ENCODE measurements at places on chromosomes 3 and 15.

DNA sequence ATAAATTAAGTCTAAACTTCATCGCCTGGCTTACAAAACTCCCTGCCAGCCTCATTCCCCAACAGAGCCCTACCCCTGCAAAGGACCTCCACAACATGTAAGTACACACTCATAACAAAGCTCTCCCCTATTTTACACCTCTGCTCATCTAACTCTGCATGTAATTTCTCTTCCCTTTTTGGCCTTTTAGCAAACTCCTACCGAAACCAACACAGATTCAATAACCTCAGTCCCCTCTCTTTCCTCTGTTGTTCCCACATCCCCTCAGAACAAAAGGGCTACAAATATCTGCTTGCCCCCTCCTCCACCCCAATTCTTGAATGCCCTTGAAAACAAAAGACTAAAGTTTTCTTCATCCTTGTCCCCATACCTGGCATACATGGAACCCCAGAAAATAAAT is 662 bp downstream of the UBL7 start:
- H3K27ac ChIP-seq: peak overlapping the region; percentile 79
- peaks cover 7% of the 10 kb centered on the region for H3K36me3 ChIP-seq
- peak; percentile 80 for DNase-seq

GRCh38 chr3:15528854-15529537 is 7.5 kb upstream of the COLQ start:
- no peak overlapping the region for H3K4me3 ChIP-seq
- no peak overlapping the region for H3K27ac ChIP-seq
- H3K36me3 ChIP-seq: no peaks in the 10 kb centered on the region
- H3K4me1 ChIP-seq: no peaks in the 10 kb centered on the region

- DNase-seq: peak; percentile 83
- H3K36me3 ChIP-seq: no peaks in the 10 kb centered on the region
- no peak overlapping the region for H3K4me3 ChIP-seq
- peaks cover 18% of the 10 kb centered on the region for H3K4me1 ChIP-seq
Measured at GRCh38 chr3:48130321-48130904, 57.8 kb downstream of the CDC25A start.

- H3K27ac ChIP-seq: no peak overlapping the region
- peaks cover 6% of the 10 kb centered on the region for H3K36me3 ChIP-seq
- H3K4me3 ChIP-seq: no peak overlapping the region
- H3K4me1 ChIP-seq: no peaks in the 10 kb centered on the region
Measured at GRCh38 chr3:122357828-122358702, 25.0 kb downstream of the MIX23 start.

DNA sequence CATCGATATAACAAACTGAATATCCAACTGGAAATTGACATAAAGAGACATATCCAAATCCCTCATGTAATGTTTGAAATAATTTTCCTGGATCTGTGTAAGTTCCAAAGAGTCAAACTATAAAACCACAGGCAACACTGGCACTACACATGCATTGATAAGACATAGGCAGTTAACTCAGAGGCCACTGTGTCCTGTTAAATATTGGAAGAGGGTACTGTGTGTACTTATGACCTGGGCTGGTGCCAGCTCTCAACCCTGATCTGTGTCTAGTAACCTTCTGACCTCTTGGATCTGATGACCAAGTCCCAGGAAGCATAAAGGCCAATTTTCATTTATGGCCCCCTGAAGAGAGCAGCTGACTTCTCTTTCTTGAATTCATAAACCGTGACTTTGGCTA is 4.5 kb downstream of the NR1I2 start:
- no peak for DNase-seq
- H3K36me3 ChIP-seq: no peaks in the 10 kb centered on the region
- H3K4me1 ChIP-seq: no peaks in the 10 kb centered on the region
- H3K27me3 ChIP-seq: no peaks in the 10 kb centered on the region
- H3K4me3 ChIP-seq: no peak overlapping the region

GRCh38 chr15:79315623-79316328 is 4.9 kb downstream of the TMED3 start:
- H3K4me3 ChIP-seq: no peak overlapping the region
- peaks cover 8% of the 10 kb centered on the region for H3K4me1 ChIP-seq
- peaks cover 64% of the 10 kb centered on the region for H3K36me3 ChIP-seq
- H3K27me3 ChIP-seq: no peaks in the 10 kb centered on the region

DNA sequence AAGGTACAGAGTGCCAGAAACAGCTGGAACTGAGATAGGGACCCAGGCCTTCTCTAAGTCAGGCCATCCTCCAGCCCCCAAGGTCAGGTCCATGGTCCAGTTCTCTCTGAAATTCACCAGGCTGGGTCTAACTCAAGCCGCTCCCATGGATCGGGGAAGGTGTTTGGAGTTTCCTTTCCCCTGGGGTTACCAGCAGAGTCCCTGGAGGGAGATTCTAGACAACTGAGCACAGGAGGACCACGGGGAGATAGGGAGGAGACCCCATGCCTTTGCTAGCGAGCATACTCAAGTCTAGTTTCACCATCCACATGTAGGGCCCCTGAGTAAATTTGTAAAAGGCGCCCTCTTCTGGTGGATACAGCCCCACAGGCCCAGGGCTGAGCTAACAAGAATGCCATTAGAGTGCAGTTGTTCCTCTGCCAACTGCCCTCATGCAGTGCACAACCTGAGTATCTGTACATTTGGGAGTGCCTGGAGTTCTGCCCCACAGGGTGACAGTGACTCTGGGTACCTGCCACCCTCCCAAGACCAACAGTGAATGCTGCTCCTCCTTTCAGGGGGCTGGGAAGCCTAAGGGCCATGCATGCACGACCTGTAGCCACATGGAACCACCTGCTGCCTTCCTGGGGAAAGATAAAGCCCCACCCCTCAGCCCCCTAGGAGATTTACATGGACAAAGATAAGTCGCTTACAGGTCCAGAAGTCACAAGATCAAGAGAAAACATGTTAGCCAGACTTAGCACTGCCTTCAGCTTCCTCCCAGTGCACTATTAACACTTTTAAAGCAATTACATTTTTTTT is 89.0 kb downstream of the IQSEC1 start:
- H3K36me3 ChIP-seq: no peaks in the 10 kb centered on the region
- peak; percentile 97 for DNase-seq
- no peak overlapping the region for H3K4me3 ChIP-seq
- no peak overlapping the region for H3K27ac ChIP-seq

DNA sequence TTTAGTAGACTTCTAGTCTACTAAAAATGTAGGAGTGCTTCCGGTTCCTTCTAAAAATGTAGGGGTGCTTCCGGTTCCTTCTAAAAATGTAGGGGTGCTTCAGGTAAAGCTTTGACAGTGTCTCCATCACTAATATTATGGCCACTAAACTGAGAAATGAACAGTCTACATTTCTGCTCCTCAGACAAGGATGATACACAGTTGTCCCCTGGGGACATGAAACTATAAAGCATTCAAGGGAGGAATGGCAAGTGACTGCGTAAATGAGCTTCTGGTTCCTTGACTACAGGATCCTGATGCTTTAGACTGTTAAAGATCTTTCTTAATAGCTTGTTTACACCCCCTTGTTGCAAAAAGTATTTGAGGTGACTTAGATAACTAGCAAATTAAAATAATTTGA is 53.9 kb upstream of the SLC9A9 start:
- no peak overlapping the region for H3K4me3 ChIP-seq
- H3K27ac ChIP-seq: no peak overlapping the region
- H3K4me1 ChIP-seq: peaks cover 25% of the 10 kb centered on the region
- H3K36me3 ChIP-seq: no peaks in the 10 kb centered on the region
- H3K27me3 ChIP-seq: no peaks in the 10 kb centered on the region

DNA sequence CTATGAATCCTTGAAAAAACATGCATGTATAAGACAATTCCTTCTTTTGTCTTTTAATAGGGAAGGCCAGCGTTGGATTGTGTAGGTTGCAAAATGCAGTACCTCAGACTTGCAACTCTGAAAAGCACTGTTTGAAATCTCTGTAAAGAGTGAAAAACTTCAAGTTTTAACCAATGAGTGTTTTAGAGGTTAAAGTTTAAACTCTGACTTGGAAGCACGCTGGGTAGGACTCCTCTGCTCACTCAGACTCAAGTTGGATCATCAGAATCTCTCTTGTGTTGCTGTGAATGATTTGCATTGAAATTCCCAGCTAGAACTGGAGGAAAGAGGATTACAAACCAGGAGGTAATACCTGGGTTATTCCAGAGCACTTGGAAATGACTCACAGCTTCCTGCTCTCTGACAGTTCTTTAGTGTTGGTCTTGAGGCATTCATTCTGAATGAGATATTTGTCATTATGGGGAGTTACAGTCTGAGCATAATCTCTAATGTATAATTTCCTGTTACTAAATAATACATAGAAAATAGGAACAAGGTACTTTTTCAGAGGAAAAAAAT is 49.1 kb downstream of the PLS1 start:
- no peak overlapping the region for H3K4me3 ChIP-seq
- H3K36me3 ChIP-seq: no peaks in the 10 kb centered on the region
- DNase-seq: peak; percentile 13
- H3K27me3 ChIP-seq: no peaks in the 10 kb centered on the region

- no peak overlapping the region for H3K27ac ChIP-seq
- H3K27me3 ChIP-seq: no peaks in the 10 kb centered on the region
- H3K4me1 ChIP-seq: peaks cover 7% of the 10 kb centered on the region
- H3K4me3 ChIP-seq: no peak overlapping the region
- peak; percentile 81 for DNase-seq
- H3K36me3 ChIP-seq: no peaks in the 10 kb centered on the region
Measured at GRCh38 chr3:16148783-16149182, 25.7 kb upstream of the GALNT15 start.

DNA sequence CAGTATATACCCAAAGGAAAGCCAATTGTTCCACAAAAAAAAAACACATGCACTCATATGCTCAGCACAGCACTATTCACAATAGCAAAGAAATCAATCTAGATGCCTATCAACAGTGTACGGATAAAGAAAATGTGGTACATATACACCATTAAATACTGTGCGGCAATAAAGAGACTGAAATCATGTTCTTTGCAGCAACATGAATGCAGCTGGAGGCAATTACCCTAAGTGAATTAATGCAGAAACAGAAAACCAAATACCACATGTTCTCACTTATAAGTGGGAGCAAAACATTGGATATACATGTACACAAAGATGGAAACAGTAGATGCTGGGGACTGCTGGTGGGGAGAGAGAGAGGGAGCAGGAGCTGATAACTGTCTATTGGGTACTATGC is 124.2 kb upstream of the AADACL2 start:
- DNase-seq: no peak
- no peaks in the 10 kb centered on the region for H3K27me3 ChIP-seq
- H3K4me3 ChIP-seq: no peak overlapping the region
- no peaks in the 10 kb centered on the region for H3K36me3 ChIP-seq
- H3K27ac ChIP-seq: no peak overlapping the region
- H3K4me1 ChIP-seq: no peaks in the 10 kb centered on the region

- no peaks in the 10 kb centered on the region for H3K27me3 ChIP-seq
- H3K4me3 ChIP-seq: no peak overlapping the region
- H3K27ac ChIP-seq: no peak overlapping the region
- H3K4me1 ChIP-seq: peaks cover 14% of the 10 kb centered on the region
- DNase-seq: no peak
- H3K36me3 ChIP-seq: peaks cover 5% of the 10 kb centered on the region
Measured at GRCh38 chr3:113274425-113275257, 63.3 kb downstream of the BOC start.

DNA sequence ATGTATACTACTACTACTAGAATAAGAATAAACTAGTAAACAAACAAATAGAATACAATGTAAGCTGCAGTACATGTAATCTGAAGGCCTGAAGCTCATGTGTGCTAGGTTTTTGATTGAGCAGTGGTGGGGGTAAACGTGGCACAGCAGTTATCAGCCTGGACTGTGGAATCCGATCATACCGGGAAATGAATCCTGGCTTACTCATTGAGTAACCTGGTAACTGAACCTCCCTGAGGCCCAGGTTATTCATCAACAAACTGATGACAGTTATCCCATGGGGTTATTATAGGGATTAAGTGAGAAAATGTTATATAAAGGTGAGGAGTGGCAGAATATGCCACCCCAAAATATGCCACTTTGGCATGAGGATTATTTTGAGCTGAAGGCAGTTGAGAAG is 339.1 kb downstream of the FHIT start:
- DNase-seq: no peak
- H3K36me3 ChIP-seq: no peaks in the 10 kb centered on the region
- H3K27me3 ChIP-seq: no peaks in the 10 kb centered on the region
- no peak overlapping the region for H3K4me3 ChIP-seq
- no peaks in the 10 kb centered on the region for H3K4me1 ChIP-seq
- H3K27ac ChIP-seq: no peak overlapping the region

DNA sequence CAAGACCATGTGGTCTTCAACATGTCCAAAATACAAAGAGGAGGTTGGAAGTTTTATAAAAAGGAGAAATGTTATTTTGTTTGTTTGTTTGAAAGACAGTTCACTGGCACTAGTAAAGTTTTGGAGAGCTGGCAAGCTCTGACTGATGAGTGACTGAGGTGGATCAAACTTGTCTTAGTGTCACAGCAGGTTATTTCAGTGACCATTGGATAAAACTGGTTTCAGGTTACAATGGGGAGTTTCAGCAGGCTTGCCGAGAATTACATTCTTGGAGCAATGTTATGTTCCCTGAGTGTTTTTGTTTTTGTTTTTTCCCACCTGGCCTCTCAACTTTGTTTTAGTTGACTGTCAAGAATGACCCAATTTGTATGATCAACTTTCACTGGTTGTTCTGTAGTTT is 414.5 kb upstream of the ARHGEF26 start:
- DNase-seq: no peak
- H3K4me3 ChIP-seq: no peak overlapping the region
- no peaks in the 10 kb centered on the region for H3K4me1 ChIP-seq

GRCh38 chr3:131233900-131234668 is 147.5 kb upstream of the NUDT16 start:
- no peaks in the 10 kb centered on the region for H3K36me3 ChIP-seq
- DNase-seq: no peak

All from osteoblast (primary cell).